ENCODE measurements at places on chromosomes 4 and X.

- DNase-seq: peak; percentile 98
Measured at GRCh38 chr4:17142232-17142711, 243.8 kb upstream of the LDB2 start.

DNA sequence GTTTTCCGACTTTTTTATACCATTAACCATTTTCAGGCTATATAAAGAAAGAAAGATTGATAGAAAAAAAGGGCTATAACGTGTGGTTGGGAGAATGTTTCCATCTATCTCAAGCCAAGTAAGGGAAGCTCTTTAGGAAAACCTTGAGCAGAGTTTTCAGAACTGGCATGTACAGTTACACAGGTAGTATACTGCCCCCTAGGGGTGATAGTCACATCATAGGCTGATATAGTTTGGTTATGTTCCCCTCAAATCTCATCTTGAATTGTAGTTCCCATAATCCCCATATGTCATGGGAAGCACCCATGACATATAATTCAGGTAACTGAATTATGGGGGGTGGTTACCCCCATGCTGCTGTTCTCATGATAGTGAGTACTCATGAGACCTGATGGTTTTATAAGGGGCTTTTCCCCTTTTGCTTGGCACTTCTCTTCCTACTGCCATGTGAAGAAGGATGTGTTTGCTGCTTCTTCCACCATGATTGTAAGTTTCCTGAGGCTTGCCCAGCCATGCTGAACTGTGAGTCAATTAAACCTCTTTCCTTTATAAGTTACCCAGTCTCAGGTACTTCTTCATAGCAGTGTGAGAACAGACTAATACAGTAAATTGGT is 186.8 kb downstream of the TMA16 start:
- peak; percentile 67 for DNase-seq

DNA sequence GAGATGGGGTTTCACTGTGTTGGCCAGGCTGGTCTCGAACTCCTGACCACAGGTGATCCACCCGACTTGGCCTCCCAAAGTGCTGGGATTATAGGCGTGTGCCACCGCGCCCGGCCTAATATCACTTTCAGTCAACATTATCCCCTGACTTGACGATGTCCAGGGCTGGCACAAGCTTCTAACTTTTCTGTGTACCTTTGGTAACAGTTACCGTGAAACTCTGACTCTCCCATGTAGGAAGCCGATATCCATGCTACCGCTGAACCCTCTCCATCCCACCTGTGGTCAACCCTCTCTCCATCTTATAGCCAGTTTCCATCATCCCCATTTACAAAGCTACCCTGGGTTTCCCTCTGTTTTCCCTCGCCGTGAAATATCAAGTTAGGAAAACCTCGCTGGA is 77.5 kb downstream of the CRLF2 start:
- DNase-seq: no peak

- DNase-seq: peak; percentile 70
Measured at GRCh38 chr4:120977435-120977997, 55.0 kb upstream of the PRDM5 start.

GRCh38 chr4:82201303-82201702 is 172.5 kb downstream of the HNRNPD start:
- DNase-seq: no peak

GRCh38 chr4:23763559-23763958 is 126.3 kb downstream of the PPARGC1A start:
- no peak for DNase-seq

DNA sequence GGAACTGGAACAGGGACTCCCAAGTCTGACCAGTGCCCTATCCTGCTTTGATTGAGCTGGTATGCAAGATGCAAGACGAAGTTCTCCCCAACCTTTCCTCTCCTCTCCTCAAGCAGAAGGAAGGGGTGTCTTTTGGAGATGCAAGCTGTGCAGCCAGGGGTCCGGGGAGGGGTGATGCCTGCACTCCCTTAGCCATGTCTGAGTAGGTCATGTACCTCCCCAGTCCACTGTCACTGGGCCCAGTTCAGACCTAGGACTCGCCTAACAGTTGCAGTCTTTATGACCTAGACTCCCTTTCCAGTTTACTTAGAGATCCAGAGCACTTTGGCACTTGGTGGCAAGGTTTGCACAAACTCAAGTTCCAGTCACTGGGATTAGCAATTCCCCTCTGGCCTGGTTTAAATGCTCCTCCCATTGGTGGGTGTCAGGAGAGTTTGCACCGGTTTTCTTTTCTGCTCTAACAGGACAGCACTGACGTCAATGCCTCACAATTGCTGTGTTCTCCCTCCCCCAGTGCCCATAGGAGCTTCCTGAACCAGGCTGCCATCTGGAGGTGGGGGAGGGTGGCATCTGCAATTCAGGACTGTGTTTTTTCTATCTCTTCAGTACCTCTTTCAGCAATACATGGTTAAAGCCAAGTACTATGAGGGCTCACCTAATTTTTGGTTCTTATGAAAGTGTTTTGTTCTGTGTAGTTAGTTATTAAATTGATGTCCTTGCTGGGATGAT is 782.2 kb downstream of the ARAP2 start:
- peak; percentile 11 for DNase-seq

DNA sequence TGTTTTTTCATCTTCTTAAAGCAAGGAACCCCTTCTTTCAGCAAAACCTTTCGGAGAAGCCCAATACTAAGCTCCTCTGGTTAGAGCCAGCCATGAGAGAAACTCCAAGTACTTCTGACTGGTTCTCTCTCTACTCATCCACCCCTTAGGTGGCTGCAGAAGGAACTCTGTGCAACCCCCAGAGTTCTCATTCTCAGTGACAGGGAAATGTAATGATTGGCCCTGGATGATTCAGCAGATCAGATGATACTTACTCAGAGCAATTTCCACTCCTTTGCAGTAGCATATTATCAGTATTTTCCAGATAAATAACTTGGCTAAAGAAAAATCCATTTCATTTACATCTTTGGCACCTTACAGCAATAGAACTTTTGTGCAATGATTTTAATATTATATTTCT is 3.2 kb downstream of the SPP1 start:
- DNase-seq: no peak

- DNase-seq: no peak
Measured at GRCh38 chr4:114225436-114225835, 246.0 kb upstream of the ARSJ start.

GRCh38 chrX:40314070-40314469 is 216.3 kb upstream of the BCOR start:
- no peak for DNase-seq

DNA sequence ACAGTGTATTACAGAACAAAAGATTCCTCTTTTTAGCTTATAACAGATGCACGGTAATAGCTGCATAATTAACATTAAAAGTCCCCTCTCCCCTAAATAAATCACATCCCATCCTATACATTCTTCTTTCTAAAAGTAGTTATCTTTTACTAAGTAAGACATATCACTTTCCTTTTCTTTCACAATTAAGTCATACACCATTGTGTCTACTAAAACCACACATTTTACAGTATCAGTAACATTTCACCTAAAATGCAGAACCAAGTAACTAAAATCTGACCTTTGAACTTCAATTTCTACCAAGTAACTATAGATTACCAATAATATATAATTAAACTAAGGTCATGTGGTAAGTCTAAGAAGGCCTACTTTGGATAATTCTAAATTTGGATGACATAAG is 14.2 kb downstream of the DHX15 start:
- DNase-seq: no peak

DNA sequence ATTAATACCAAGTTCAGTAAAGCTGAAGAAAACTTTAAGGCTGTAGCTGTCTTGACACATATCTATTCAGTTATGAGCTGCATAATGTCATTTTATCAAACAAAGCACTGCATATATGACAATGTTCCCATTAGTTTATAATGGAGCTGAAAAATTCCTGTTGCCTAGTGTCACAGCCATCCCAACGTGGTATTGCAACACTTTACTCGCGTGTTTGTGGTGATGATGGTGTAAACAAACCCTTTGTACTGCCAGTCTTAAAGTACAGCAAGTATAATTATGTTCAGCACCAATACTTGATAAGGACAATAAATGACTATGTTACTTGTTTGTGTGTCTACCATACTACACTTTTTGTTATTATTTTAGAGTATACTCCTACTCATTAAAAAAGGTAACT is 1415.6 kb upstream of the PCDH7 start:
- DNase-seq: no peak

GRCh38 chr4:121535351-121535750 is 154.5 kb upstream of the QRFPR start:
- no peak for DNase-seq

DNA sequence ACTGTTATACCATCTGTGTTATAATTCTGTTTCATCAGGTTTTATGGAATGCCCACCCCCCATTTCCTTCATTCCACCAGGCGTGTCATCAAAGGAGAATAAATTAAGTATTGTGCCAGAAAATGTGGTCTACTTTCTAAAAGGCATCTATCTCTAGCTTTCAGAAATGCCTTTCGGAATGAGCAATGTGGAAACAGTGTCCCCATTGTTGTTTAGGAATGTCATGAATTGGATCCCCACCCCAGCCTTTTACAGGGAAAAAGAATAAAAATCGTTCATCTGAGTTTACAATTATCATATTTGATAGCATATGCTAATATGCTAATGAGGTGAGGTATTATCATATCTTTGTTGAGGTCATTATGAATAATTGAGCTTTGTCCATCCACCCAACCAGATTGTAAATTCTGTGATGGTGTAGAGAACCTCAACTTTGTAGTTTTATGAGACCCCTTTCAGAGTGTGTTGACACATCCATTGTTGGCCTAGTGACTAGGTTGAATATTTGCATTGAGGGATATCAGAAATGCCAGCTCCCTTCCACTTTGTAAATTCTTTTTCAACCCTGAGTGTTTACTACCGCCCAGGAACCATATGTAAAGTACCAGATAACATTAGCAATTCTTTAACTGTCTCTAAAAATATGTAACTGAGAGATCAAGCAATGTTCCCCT is 56.2 kb upstream of the CCDC160 start:
- no peak for DNase-seq

- no peak for DNase-seq
Measured at GRCh38 chr4:140719022-140719421, 37.2 kb downstream of the TBC1D9 start.

- DNase-seq: no peak
Measured at GRCh38 chrX:105781804-105782203, 40.5 kb upstream of the NRK start.

DNA sequence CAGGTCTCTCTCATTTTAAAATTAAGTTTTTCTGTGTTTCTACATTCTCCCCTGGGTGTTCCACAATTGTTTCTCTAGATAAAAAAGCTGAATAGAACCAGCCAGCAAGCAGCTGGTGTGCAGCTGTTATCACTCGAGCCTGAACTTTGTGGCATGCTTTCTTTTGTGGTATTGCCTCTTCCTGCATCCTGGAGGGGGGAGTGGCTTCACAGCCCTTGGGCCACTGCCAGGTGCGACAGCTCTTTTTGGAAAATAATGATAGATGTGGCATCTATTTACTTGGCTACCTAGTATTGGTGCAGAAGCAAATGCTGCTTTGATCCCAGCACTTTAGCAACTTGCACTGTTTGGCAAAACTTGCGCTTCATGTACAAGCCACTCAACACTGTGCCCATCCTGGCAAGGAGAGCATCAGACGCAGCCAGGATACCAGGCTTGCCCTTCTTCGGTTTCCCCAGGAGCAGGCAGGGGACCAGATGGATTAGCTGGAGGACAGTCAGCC is 69.4 kb downstream of the HMGB2 start:
- peak; percentile 66 for DNase-seq

DNA sequence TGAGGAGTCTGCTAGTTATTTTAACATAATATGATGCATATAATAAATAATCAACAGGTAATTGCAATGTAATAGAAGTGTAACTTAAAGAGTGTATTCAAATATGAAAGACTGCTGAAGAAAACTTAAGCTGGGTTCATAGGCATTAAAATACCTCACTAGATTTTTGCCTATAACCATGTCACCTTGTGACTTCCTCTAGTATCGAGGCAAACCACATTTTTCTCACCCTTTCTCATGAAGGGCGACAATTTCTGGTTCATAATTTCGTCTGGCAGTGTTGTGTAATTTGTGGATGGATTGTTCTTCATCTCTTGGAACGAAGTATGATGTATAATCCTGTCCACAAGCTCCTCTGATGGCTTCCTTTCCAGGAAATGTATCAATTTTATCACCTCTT is 16.0 kb downstream of the SULT1E1 start:
- DNase-seq: no peak

DNA sequence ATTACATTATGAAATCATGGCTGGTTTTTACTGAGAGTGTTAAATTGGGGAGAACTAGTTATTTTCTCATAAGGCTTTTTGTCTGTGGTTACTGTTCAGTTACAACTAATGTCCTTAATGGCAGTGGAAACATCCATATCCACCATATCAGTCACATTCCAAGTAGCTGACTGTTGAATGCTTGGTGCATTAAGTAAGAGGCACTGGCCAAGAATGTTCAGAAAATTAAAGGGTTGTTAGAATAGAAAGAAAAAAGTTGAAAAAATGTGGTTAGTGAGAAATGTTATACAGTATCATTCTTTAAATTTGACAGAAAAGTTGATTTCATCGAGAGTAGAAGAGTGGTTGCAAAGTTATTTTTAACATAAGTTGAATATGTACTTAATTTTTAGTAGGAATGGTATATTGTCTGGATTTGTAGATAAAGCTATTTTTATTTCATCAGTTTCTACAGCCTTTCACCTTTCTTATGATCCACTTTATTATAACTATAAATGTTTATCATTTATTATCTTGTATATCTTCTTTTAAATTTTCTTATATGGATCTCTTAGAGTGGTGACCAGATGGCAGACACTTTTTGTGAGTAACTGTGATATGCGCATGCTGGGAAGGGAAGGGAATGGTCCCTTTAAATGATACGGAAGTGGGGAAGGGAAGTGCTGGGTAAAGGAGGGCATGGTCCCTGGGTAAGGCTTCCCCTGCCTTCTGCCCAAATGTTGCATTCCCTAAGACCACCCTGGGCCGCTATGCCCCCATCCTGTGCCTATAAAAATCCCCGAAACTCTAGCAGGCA is 2407.1 kb downstream of the ARAP2 start:
- no peak for DNase-seq

DNA sequence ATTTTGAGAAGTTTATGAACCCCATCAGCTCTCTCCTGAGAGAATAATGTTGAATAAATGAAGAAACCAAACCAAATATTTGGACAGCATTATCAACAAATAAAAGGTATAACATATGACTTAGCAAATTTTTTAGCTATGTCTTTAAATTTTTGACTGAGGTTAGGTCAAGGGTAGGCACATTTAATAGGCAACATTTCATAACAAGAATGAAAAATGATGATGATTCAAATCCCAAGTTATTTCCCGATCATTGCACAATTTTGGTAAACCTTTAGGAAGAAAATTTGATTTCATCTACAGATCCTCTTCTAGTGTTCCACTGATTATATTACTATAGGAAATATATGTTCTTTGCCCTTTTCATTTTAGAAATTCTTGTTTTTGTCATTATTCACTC is 123.7 kb upstream of the TLR3 start:
- no peak for DNase-seq

- no peak for DNase-seq
Measured at GRCh38 chr4:22299678-22300077, 216.2 kb downstream of the ADGRA3 start.

GRCh38 chr4:47071901-47072341 is 40.6 kb downstream of the GABRB1 start:
- DNase-seq: no peak

GRCh38 chrX:130826249-130826648 is 76.8 kb downstream of the ENOX2 start:
- no peak for DNase-seq

Data from Kasumi-1 (cell line).